ENCODE measurements at places on chromosomes 3 and 15.

- no peak for DNase-seq
Measured at GRCh38 chr3:188528396-188528795, 374.4 kb downstream of the LPP start.

DNA sequence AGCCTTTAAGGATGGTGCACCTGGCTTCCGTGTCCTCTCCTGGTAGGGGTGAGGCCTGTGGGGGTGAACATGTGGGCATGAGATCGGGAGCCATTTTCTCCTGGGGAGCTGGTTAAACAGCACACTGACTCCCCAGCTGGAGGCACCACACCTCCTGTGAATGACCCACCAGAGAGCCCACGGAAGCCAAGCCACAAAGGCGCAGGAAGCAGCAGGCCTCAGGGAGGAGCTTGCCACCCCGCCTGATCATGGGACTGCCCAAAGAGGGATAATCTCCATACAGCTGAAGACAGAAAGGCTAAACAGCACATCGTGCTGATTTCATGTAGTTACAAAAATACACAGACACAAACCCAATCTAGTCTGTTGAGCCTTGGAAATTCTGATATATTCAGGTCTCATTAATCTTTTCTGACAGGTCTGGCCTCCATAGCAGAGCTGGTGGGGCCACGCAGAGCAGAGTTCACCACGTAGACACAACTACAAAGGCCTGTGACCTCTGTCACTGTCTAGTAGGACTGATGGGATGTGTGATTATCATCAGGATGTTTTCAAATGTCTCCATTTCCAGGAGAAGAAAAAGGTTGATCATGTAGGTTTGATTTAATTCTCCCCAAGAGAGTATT is 75.2 kb downstream of the DUT start:
- no peak for DNase-seq

- peak; percentile 72 for DNase-seq
Measured at GRCh38 chr3:142276781-142277180, 51.4 kb upstream of the GK5 start.

- DNase-seq: peak; percentile 82
Measured at GRCh38 chr15:52780172-52780980, 9.8 kb downstream of the ONECUT1 start.

- DNase-seq: no peak
Measured at GRCh38 chr15:80587816-80588456, 107.2 kb upstream of the ABHD17C start.

DNA sequence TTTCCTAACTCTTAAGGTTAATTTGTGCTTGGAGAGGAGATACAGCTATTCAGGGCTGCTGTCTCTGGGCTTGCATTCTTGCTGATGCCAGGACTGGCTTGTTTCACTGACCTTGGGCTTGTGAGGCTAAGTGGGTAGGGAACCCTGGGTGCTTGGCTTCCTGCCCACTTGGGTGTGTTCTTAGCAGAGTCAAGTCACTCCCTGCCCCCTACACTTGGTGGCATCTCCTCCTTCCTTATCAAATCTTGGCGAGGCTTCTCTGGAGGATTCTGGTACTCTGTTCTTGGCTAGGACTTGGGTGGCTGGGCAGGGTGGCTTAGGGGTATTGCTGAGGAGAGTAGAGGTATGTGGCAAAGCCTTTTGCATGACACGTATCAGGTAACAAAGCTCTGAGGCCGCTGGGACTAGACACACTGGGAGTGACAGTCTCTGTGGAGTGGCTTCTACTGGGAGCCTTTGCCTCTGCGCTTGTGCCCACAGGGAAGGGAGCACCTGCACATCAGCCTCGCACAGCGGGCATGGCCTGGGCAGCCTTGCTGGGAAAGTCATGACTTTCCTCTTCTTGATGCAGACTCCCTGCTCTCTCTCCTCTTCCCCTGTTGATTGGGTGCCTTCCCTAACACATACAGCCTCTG is 41.8 kb downstream of the CHCHD6 start:
- no peak for DNase-seq

GRCh38 chr3:124563376-124563775 is 166.9 kb upstream of the UMPS start:
- DNase-seq: peak; percentile 24

- DNase-seq: no peak
Measured at GRCh38 chr3:40200692-40201316, 108.7 kb upstream of the EIF1B start.

- DNase-seq: no peak
Measured at GRCh38 chr15:71154607-71155200, 39.4 kb downstream of the THSD4 start.

DNA sequence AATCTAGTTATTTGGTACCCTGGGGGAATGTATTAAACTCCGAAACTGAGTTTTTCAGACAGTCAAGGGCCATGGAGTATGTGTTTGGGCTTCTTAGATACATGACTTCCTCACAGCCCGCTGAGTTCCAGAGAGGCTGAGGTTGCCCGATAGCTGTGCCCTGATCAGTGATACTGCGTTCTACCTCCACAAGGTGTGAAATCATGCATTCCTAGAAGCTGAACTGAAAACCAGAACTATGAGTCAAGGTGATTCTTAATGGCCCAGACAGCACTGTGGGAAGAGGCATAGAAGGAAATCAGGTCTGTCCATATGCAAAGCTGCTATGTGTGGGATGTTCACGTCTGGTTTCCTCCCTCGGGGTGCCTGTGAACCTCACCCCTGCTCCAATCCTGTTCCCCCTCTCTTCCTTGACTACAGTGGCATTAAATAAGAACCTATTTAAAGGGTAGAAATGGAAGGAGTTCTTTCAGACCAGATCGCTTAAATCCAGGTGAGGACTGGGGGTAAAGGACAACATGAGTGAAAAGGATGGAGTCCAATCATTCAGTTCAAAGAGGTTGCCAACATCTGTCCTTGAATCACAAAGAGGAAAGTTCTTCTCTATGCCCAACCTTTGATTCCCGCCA is 74.3 kb downstream of the MYO1E start:
- no peak for DNase-seq

DNA sequence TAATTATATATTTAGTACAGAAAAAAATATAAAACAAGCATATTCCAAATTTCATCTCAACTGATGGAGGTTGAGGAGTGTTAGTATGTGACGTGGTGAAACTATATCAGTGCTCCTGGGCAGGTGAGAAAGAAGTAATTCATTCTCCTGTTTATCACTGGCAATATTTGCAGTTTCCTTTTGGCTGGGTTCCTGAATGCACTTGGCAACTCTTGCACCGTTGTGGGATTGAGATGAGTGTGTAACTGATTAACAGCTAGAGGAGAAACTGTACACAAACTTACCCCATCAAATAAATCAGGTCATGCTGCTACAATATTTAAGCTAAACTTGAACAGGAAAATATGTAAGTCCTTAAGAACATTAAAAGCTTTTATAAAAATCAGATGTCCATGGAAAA is 2.1 kb upstream of the ATP13A4 start:
- no peak for DNase-seq

- DNase-seq: no peak
Measured at GRCh38 chr15:98002866-98003265, 42.4 kb downstream of the ARRDC4 start.

DNA sequence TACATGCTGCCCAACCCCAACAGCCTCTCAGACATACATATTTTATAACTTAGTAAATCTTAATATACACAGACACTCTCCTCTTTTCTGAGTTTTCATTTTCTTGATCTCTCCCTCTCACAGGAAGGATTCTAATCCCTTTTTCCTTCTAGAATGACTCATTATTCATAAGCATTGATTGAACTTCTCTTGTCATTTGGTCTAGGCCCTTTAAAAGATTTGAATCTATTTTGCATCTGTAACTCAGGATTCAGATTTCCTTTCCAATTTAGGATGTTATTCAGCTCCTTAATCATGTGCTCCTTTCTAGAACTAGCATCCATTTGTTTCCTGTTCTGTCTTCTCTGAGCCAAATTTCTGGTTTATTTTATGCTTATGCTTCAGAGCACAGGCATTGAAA is 624.5 kb upstream of the SGO1 start:
- no peak for DNase-seq

DNA sequence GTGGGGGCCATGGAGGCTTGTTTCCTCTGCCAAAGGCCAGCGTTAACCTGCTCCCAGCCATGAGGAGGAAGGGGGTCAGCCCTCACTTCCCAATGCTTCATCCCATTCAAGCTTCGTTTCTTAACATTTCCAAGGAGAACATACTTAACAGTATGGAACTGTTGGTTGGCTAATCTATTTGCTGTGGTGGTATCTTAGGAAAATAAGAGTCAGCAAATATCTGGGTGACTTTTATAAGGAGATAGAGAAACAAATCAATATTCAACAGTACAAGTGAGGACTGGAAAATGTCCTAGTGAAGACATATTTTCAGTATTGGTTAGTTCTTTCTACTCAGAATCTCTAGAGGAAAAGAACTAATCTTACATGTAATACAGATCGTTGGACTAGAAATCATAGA is 223.8 kb upstream of the ARRDC4 start:
- DNase-seq: no peak

GRCh38 chr3:66405701-66406091 is 95.1 kb downstream of the LRIG1 start:
- peak; percentile 94 for DNase-seq

- DNase-seq: no peak
Measured at GRCh38 chr3:174536319-174536718, 322.8 kb upstream of the NAALADL2 start.

GRCh38 chr3:172089250-172089649 is 49.9 kb downstream of the FNDC3B start:
- peak; percentile 55 for DNase-seq

GRCh38 chr15:52008698-52009434 is 10.2 kb upstream of the MAPK6 start:
- no peak for DNase-seq

DNA sequence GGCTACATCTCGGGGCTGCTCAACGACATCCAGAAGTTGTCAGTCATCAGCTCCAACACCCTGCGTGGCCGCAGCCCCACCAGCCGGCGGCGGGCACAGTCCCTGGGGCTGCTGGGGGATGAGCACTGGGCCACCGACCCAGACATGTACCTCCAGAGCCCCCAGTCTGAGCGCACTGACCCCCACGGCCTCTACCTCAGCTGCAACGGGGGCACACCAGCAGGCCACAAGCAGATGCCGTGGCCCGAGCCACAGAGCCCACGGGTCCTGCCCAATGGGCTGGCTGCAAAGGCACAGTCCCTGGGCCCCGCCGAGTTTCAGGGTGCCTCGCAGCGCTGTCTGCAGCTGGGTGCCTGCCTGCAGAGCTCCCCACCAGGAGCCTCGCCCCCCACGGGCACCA is 17.0 kb downstream of the ANKRD63 start:
- no peak for DNase-seq

- no peak for DNase-seq
Measured at GRCh38 chr3:127955728-127956127, 40.7 kb downstream of the KBTBD12 start.

GRCh38 chr3:172726380-172726779 is 15.5 kb upstream of the NCEH1 start:
- DNase-seq: no peak

DNA sequence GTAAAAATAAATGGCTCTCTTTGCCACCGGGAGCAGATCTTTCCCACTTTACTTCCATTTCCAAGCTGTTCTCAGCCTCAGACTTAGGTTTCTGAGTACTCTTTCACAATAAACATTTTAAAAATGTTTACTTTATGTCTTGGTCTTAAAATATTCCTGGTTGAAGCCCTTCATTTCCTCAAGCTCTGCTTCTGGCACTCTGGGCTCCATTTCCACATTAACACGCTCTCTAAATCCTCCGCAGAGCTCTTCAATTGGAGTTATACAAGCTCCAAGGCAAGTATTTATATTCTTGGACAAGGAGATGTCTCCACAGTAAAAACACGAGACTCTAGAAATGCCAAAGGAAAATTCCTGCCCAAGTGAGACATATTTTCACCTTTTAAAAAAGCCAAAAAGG is 169.3 kb downstream of the GREM1 start:
- DNase-seq: no peak

DNA sequence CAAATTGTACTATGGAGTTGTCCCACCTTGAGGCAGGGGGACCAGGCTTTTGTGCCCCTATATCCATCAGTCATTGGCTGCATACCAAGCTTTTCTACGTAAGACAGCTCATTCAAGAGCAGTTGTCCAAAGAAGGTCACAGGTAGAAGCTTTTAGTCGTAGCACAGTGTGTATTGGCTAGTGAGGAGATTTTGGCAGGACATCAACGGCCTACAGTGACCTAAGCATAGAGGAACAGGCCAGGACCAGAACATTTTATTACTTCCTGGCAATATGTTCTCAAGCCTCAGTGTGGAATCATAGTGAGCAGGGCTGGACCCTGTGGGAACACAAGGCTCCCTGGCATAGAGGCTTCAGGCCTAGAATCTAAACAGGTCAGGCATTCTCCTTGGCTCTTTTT is 105.4 kb upstream of the ANKRD28 start:
- peak; percentile 78 for DNase-seq

DNA sequence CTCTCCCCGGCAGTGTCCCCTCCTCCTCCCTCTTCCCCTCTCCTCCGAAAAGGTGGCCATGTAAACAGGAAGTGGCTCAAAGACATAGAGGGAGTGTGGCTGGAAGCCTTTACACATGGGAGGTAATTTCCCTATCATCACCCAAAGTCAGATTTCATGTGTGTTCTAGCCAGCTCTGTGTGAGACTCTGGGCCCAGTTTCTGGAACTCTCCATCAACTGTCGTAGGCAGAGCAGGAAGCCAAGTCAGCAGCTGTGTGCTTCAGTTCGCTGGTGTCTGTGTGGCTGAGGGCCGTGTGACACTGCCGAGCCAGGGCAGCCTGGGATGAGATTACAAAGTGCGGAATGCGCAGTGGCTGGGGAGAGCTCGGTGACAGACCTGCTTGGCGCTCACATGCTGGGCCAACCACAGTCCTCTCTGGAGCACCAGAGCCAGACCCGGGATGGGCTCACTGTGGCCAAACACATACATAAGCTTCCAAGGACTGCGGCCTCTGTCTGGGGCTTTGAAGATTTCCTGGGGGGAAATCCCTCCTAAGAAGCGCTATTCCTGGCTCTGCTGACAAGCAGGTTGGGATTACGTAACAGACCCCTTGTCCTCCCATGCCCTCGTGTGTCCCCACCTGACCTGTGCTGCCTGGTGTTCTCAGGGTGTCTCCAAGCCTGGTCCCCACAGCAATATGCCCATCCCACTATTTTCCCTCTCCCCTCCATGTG is 50.7 kb downstream of the UMPS start:
- DNase-seq: no peak

- DNase-seq: no peak
Measured at GRCh38 chr3:7518456-7518855, 657.5 kb downstream of the GRM7 start.

DNA sequence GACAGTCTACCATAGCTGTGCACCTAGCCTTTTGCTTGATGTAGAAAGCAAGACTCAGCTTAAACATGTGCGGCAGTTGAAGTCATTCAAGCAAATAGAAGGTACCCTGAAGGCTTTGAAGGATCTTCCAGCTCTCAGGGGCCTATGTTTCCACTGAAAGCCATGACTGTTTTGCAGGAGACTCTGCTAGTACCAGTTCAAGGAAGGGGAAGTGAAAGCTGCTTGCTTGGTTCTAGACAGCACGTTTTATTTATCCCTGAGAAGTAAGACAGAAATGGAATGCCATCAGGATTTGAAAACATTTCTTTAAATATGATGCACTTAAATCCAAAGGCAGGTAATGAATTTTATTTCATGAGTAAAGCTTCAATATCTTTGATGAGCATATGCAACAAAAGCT is 311.4 kb downstream of the PDCD6IP start:
- no peak for DNase-seq

- DNase-seq: no peak
Measured at GRCh38 chr3:184379358-184380184, at the start of gene CHRD. TSS of gene CHRD (plus strand) at chr3:184380054. CDS start at chr3:184380319, 265 bp downstream.

- DNase-seq: peak; percentile 93
Measured at GRCh38 chr3:46935168-46935858, 41.2 kb downstream of the CCDC12 start.

- no peak for DNase-seq
Measured at GRCh38 chr3:15099364-15100098, 583 bp upstream of the RBSN start.
